Stimulated activated naive CD4-positive, alpha-beta T cell (primary cell): ENCODE measurements at places on chromosomes 1 and 21.
A peak's percentile ranks its signal among the peaks of the same experiment; 100 is the strongest.

DNA sequence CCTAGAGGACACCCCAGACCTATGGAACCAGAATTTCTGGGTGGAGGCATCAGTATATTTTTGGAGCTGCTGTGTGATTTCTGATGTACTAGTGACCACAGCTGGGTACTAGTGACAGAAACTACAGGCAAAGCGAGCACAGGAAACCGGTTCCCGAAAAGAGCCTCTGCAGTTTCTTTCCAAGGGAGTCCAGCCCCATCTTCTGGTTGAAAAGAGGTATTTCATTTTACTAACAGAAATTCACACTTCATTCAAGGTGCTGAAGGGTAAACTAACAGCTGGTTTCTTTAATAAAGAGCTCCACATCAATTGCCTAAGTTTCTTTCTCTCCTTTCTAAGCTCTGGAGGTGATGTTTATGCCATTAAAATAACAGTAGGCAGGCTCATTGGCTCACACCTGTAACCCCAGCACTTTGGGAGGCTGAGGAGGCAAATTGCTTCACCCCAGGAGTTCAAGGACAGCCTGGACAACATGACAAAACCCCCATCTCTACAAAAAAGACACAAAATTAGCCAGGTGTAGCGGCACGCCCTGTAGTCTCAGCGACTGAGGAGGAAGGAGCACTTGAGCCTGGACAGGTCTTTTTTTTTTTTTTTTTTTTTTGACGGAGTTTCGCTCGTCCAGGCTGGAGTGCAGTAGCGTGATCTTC lies 22.0 kb downstream of the THAP3 start:
- peak; percentile 61 for DNase-seq

DNA sequence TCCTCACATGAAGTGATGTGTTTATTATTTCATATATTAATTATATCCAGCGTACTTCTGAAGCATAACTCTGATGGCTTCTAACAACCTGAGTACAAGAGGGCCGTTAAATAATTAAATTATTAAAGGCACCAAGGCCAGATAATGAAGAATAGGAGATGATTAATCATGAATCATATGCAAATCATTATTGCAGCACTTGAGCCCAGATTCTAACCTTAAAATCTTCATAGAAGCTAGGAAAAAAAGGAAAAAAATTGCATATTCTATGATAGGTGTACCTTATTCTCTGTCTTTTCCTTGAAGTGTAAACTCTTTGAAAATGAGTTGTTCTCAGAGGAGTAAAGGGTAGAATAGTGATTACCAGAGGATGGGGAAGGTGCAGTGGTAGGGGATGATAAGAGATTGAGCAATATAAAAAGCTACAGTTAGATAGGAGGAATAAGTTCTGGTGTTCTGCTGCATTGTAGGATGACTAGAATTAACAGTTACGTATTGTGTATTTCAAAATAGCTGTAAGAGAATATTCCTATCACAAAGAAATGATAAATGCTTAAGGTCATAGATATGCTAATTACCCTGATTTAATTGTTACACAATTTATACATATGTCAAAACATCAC lies 51.1 kb downstream of the SWT1 start:
- DNase-seq: no peak

DNA sequence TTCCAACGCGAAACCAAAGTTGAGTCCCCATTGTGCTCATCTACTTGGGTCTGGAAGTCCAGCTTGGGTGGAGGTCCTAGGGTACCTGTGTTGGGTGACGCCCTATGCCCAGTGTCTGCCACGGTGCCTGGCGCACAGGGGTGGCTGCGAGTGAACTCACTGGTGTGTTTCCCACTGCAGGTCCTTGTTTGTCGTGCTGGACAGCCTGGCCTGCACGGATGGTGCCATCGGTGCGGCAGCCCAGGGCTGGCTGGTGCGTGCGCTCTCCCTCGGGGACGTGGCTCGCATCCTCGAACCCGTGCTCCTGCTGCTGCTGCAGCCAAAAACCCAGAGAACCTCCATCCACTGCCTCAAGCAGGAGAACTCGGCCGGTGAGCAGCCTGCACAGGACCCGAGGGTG lies 80.4 kb upstream of the MORC3 start:
- no peak for DNase-seq

DNA sequence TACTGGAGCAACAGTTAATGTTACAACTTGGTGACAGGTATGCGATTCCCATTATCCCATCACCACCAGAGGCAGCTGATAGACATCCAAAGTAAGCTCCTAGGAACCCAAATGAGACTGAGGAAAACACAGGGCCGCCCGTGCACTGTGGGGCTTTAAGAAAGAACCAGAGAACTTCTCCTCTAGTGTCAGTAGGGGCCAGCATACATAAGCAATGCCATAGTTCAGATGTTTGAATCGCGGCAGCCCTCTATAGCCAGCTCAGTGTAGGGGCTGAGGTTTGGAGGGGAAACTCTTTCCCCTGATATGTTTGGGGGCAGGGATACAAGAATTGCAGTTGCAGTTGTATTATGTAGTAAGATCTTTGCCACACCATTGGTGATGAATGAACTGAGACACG lies 593.3 kb upstream of the NCAM2 start:
- no peak for DNase-seq

DNA sequence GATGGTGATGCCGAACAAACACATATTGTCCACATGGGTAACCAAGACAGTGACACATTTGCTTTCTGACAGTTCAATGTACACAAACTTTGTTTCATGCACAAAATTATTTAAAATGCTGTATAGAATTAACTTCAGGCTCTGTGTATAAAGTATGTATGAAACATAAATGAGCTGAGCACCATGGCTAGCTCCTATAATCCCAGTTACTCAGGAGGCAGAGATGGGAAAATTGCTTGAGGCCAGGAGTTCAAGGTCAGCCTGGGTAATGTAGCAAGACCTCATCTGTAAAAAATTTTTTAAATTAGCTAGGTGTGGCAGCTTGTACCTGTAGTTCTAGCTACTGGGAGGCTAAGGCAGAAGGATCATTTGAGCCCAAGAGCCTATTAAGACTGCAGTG lies 19.2 kb upstream of the RC3H1 start:
- no peak for DNase-seq

DNA sequence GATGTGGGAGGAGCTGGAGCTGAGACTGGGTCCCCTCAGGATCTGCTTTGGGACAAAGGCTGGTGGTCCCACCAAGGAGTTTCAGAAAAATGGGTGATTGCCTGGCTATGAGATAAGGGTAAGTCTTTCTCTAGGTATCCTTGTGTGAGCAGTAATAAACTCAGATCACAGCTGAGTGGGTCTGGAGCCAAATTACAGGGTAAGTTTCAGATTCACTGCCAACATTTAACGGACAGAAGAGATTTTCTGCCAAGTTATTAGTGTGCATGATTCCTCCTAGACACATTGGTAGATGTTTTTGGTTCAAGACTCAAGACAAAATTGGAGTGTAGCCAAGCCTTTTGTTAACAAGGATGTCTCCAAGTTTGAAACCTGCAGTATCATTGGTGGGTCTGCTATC lies 7.5 kb downstream of the CD1B start:
- no peak for DNase-seq

- DNase-seq: no peak
Observed at GRCh38 chr21:41029571-41029970, 138.4 kb upstream of the BACE2 start.

DNA sequence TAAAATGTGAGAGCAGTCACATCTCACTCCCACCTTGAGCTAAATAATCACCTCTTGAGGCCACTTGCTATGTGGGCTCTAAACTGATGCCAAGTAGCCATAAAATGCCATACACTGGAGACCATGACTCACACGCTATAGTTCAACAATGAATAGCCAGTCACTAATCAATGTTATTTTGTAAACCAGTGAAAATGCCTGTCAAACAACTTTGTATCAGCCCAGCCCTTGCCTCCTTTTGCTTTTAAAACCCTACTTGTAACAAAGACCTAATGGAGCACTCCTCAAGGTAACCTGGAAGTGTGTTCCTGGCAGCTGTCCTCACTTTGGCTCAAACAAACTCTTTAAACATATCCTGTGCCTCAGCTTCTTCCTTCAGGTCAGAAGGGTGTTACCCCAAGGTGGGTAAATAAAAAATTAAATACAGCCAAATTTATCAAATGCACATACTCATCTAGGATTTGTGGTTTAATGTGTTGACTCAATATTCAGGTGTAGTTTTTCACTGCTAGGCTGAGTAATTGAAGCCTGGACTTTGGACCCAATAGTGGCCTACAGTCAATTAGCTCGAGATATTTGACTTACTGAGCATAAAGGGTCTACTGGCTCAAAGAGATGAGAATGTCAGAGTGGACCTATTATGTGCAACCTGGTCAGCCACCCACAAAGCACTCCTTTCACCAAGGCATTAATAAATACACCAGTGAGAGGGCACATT lies 154.3 kb downstream of the COQ8A start:
- no peak for DNase-seq

DNA sequence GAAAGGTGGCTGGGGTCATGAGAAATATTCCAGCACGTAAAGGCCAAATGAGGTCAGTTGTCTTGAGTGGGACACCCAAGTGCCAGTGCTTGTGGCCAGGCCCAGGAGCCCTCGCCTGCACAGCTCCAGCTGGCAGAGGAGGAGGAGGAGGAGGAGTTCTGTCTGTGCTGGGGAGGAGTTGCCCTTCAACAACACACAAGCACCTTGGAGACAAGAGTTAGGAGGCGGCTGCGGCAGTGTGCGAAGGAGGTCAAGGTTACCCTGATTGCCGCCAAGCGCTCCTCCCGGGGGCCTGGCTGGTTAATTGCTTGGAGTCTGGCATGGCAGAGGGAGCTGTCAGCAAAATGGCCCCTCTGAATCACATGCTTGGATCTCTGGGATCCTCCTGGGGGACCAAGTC lies 45.1 kb downstream of the GRIK3 start:
- DNase-seq: no peak

GRCh38 chr1:58782178-58783089 lies 1.4 kb downstream of the JUN start:
- no peak for DNase-seq

DNA sequence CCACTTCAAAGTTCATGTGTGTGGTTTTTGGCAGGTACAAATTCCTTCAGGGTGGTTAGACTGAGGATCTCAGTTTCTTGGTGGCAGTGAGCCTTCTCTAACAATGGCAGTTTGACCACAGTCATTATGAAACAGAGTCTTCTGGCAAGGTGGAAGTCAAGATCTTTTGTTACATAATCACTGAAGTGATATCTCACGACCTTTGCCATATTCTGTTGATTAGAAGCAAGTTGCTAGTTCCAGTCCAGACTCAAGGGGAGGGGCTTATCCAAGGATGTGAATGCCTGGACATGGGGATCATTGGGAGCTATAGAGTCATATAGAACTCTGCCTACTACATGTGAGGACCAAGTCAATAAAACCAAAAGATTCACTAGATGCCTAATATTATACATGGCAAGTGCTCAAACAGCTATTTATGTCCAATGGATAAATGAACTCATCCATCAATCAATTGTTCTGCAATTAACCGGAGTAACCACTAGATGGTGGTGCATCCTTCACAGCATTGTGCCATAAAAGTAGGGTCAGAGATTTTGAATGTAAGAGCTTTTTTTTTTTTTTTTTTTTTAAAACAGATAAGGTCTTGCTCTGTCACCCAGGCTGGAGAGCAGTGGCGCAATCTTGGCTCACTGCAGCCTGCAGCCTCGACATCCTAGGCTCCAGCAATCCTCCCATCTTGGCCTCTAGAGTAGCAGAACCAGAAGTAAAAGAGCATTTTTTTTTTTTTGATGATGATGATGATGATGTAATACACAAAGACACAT lies 131.9 kb downstream of the CRB1 start:
- no peak for DNase-seq

DNA sequence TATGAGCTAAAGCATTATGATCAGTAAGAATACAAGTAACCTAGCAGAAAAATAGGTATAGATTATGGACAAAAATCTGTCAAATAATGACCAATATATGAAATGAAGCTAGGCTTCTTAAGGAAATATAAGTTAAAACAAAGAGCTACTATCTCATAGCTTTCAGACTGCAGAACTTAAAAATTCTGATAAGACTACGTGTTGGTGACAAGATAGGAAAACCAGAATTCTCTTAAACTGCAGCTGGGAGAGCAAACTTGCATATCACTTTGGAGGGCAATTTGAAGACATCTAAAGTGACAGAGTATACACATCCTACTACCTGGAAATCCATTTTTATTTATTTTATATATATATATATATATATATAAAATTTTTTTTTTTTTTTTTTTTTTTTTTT lies 65.5 kb downstream of the LTN1 start:
- DNase-seq: no peak

DNA sequence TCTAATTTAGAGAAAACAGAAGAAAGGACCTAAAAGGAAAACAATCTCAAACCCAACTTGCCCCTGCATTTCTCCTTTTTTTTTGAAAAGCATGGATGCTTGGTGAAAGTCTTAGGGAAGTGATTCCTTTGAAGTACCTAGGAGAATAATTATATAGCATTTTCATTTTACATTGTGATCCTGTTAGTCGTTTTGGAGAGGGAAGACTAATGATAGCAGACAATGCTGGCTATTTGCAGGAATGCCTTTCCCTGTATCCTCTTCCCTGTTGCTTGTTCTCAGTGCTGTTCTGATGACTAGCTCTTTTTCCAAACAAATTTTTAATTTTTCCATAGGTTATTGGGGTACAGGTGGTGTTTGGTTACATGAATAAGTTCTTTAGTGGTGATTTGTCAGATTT lies 53.9 kb downstream of the LAMC1 start:
- DNase-seq: no peak
